Large intestine (tissue), 12 donors: ENCODE measurements at places on chromosomes 4 and X. TPM values are rescaled to one million over a fixed set of nuclear protein-coding genes. Genes with fewer than 3 reads are reported as not detected.

MAMLD1 gene
- 3.8 TPM for polyA plus RNA-seq

GSX2 gene
- not detected for polyA plus RNA-seq

ARX gene
- polyA plus RNA-seq, result 1.8 TPM

DNA sequence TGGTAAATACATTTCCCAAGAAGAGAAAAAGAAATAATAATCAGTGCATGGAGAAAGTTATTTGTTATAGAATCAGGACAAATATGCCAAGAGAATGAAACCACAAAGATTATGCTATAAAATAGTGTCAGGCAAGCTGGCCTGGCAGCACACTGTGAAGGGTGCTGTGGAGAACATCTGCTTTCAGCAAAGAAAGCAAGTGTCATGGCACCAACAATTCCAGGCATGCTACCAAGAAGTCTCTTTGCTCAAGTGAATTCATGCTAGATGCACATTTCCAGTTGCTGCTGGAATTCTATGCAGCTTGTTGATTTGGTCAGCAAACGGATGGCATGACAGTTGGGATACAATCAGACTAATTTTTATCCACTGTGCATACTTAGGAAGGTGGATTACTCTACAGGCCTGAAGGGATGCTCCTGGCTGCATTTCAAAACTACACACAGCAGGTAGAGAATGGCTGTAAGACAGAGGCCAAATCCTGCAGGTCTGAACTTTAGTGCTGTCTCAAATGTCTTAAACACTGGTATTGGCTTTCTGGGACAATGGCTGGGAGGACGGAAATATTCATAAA, 154.6 kb upstream of the FAT1 start:
- DNase-seq, result no peak

GRCh38 chrX:20254712-20255299, 11.9 kb downstream of the RPS6KA3 start:
- no peak for DNase-seq

USP17L24 gene
- not detected for polyA plus RNA-seq

DNA sequence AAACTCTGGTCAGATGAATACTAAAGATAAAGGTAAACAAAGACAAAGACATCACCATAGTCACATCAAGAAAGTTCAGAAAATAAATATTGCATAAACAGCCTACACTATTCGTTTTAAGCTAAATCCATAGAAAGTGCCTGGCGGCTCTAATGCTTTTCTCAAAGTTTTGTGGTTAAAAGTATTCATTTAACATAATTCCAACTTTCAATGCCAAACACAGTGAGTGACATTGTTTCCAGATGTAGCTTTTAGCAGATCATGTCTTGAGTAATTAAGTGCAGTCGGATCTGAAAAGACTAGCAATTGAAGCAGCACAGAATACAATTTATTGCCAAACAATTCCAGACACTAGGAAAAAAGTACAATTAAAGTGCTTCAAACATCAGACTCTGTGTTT, 287.1 kb upstream of the ADGRL3 start:
- DNase-seq, result no peak

DNA sequence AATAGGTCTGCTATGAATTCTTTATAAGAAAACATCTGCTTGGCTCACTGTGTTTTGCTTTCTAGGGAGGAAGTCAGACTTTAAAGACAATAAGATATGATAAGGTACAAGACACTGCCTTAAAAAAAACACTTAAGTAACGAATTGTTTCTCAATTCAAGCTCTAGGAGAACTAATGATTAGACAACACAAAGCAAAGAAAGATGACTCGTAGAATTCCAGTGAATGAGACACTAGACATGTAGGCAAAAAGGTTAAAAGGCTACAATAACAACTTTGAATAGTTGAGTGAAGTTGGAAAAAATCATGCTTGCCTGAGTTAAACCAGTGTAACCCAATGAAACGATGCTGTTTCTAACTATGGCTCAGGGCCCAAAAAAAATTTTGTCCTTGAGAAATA, 344.4 kb upstream of the ACTRT1 start:
- no peak for DNase-seq

DNA sequence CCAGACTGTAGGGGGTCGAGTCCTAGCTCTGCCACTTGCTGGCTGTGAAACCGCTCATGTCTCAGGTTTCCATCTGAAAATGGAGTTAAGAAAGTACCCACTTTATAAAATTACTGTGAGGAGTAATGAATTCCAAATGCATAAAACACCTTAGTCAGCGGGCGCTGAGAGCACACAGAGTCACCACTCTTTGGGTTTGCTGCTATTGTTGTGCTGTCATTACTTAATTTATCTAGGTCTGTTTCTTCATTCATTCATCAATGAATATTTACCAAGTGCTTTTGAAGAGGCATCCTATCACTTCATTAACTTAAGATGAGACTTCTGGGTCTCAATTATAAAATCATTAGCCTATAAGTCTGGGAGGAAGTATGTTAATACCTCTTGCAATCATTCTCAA, 317.3 kb downstream of the FBXW7 start:
- DNase-seq, result no peak

- DNase-seq, result no peak
Observed at GRCh38 chr4:69060651-69061308, 35.5 kb upstream of the UGT2B7 start.

DNA sequence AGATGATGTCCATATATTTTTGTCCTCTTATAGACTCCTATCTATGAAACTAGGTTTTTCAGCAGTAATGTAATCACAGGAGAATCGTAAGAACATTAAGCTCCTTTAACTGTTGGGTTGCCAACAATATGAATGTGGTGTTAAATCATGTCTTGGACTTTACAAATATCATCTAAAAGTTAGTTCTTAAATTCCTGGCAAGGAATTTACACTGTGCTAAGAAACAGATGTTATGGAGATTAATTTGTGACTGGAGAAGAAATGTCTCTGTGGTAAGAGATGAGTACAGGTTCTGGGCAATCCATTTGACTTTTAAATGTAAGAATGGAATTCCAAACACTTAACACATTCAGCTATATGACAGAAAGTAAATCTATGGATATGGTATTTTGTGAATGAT, 34.6 kb downstream of the CNKSR2 start:
- DNase-seq, result no peak

- peak; percentile 2 for DNase-seq
Observed at GRCh38 chrX:34300871-34301270, 168.8 kb upstream of the FAM47A start.

DNA sequence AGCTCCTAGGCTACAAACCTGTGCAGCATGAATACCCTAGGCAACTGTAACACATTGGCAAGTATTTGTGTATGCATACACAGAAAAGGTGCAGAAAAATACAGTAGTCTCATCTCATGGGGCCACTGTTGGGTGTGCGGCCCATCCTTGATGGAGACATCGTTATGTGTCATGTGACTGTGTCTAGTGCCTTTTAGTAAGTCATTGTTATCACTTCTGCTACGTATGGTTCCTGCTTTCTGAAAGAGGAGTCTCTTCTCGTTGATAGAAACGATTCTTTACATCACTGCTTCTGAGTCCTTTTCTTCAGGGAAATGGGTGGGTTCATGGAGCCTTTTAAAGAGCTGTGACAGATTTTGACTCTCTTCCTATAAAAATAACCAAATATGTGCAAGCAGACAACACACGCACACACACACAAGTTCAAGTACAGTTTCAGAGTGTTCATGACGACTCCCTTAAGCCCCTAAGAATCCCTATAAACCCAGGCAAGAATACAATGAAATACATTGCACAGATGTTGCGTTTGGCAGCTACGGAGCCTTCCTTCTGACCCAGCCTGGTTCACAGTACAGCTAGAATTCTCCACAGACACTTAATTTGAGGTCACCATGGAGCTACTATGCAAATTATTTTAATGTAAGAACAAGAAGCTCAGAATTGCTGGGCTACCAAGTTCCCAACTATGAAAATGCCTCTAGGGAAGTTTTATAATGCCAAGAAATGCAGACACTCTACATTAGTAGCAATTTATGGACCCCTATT, 10.2 kb upstream of the STK32B start:
- DNase-seq, result no peak

- DNase-seq, result no peak
Observed at GRCh38 chr4:151801547-151802516, 41.0 kb upstream of the GATB start.

SYN1 gene
- polyA plus RNA-seq, result 5.7 TPM

DNA sequence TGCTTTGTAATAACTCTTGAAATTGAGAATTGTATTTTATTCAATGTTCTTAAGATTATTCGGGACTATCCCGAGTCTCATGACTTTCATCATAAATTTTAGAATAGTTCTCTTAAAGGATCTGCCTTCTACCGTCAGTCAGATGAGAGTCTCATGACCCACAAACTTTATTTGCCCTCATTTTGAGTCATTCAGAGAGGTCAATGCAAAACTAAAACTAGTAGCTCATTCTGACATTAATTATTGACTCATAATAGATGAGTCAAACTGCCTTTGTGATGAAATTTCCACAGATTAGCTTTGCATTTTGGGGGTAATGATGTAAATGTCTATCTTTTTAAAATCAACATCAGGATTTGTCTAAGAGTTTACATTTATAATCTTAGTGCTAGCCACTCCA, 1527.3 kb downstream of the TECRL start:
- no peak for DNase-seq

- DNase-seq, result no peak
Observed at GRCh38 chrX:112164420-112164819, 81.8 kb upstream of the TRPC5 start.

ART3 gene
- 0.99 TPM for polyA plus RNA-seq

- no peak for DNase-seq
Observed at GRCh38 chrX:15107367-15107988, 162.4 kb downstream of the ASB9 start.

- no peak for DNase-seq
Observed at GRCh38 chr4:127686658-127687057, 43.5 kb upstream of the SLC25A31 start.

GRCh38 chr4:751676-752075, 46.0 kb downstream of the PCGF3 start:
- no peak for DNase-seq

DNA sequence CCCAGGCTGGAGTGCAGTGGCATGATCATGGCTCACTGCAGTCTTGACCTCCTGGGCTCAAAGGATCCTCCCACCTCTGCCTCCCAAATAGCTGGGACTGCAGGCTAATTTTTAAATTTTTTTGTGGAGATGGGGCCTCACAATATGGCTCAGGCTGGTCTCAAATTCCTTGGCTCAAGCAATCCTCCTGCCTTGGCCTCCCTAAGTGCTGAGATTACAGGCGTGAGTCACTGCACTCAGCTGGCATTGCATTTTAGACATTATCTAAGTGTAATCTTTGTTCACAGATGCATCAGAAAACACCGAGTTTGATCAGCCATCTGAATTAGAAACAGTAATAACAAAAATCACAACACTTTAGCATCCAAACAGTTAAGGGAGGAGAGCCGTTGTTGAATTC, 53.4 kb upstream of the CBR4 start:
- DNase-seq, result no peak

DNA sequence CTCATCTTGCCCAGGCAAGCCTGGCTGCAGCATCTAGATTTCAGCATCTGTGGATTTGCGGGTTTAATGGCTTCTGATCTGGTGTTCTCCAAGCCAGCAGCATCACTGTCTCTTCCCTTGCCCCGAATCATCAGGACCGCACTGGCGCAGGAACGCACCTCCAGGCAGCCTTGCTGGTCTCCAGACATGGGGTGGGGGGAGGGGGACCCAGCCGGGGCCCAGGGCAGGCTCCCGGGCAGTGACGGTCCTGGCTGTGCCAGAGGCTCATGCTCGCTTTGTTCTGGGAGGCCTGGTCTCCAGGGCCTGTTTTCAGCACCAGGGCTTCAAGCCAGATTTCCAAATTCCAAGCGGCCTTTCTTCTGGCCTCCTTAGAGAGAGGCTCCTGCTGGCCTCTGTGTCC, 4.9 kb downstream of the CFAP99 start:
- DNase-seq, result no peak

IL1RAPL2 gene
- polyA plus RNA-seq, result 0.16 TPM

FGFR3 gene
- polyA plus RNA-seq, result 228 TPM

ACTRT1 gene
- polyA plus RNA-seq, result not detected

GRCh38 chrX:120749141-120749846, 119.4 kb upstream of the C1GALT1C1 start:
- peak; percentile 10 for DNase-seq

- no peak for DNase-seq
Observed at GRCh38 chr4:86615501-86615900, 21.4 kb downstream of the PTPN13 start.

MCF2 gene
- polyA plus RNA-seq, result 0.13 TPM

GRCh38 chr4:175125410-175126068, 207.4 kb downstream of the ADAM29 start:
- DNase-seq, result no peak

SGMS2 gene
- 35.3 TPM for polyA plus RNA-seq

ADGRG2 gene
- polyA plus RNA-seq, result 1.4 TPM

- no peak for DNase-seq
Observed at GRCh38 chr4:154132406-154132805, 343.5 kb upstream of the SFRP2 start.

- DNase-seq, result no peak
Observed at GRCh38 chr4:66475596-66475995, 805.3 kb upstream of the EPHA5 start.

- no peak for DNase-seq
Observed at GRCh38 chr4:101777431-101777830, 13.1 kb upstream of the BANK1 start.

DNA sequence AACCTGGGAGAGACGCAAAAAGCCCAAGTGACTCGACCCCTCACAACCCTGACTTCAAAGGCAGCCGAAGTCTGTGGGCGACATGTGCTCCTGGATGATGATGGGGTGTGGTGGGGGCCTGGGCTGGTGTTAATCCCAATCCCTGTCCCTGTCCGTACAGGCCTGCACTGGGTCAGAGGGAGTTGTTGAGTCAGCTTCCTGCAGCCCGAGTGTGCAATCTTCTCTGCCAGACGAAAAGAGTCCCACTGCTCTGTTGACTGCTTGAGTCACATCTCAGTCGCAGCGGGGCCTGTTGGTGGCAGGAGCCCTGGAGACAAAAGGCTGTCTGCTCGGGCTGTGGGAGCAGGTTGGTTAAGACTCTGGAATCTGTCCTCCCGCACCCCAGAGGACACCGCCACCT, 10.3 kb downstream of the FAM3A start:
- no peak for DNase-seq

DNA sequence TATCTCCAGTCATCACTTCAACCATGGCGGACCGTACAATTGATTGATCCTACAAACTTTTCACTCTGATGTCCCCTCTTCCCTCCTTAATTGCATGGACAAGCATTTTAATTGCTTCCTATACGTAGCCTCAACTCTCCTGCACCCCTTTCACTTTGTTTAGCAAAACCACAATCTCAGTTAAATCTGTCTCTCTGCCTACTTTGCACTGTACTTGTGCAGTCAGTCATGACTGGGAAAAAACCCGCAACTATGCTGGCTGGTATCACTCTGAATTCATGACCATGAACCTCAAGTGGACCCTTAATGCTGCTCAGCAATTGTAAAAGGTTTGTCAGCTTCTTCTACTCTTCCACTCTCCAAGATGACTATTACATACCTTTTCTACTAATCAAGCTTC, 51.7 kb upstream of the AFF2 start:
- no peak for DNase-seq
